ENCODE measurements at places on chromosomes 4 and X.

DNA sequence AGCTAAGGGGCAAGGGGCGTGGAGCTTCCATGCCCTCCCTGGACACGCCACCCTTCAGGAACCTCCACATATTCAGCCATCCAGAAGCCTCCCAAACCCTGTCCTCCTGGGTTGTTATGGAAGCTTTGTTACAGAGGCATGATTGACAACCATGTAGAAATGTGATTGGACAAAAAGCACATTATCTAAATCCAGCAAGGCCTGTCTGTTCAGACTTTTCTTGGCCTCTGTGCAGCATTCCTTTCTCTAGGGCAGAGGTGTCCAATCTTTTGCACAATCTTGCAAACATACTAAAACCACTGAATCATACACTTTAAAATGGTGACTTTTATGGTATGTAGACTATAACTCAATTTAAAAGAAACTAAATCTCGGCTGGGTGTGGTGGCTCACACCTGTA lies 12.7 kb downstream of the STEEP1 start:
- DNase-seq = no peak

GRCh38 chrX:125758819-125759218 lies 407.3 kb downstream of the DCAF12L2 start:
- DNase-seq = no peak

DNA sequence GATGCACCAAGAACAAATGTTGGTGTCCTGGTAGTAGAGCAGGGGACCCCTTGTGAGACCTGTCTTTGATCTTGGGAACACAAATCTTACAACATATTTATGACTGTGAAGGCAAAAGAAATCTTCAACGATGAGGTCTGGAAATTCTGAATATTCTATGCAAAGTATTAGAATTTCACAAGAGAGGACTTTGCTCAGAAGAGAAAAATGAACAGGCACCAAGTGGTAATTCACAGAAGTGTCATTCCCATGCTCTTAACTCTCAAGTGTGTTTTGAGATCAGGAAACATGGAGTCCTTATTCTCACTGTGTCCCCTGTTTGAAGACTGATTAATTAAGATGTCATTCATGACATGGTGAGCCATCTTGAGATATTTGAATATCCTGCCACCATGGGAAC lies 52.5 kb downstream of the COQ2 start:
- no peak for DNase-seq

GRCh38 chr4:4912155-4912554 lies 52.7 kb downstream of the MSX1 start:
- DNase-seq = no peak

DNA sequence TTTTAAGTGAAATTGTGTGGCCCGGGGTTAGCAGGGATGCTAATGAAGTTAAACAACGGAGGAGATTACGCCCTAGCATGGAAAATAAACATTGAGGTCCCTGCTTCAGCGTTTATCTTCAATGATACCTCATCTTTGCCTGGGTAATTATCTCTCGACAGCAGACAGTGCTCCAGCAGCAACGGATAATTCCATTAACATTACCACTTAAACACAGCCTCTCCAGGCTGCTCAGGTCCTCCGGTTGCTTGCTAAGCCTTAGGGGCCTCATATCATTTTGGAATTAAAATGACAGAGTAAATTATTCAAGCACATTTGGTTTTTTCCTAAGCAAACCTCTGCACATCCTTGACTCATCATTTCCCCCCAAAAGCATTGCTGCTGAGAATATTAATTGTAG lies 281.5 kb upstream of the KLF3 start:
- DNase-seq = no peak

GRCh38 chr4:7960790-7961655 lies 21.4 kb upstream of the AFAP1 start:
- DNase-seq = peak; percentile 30

DNA sequence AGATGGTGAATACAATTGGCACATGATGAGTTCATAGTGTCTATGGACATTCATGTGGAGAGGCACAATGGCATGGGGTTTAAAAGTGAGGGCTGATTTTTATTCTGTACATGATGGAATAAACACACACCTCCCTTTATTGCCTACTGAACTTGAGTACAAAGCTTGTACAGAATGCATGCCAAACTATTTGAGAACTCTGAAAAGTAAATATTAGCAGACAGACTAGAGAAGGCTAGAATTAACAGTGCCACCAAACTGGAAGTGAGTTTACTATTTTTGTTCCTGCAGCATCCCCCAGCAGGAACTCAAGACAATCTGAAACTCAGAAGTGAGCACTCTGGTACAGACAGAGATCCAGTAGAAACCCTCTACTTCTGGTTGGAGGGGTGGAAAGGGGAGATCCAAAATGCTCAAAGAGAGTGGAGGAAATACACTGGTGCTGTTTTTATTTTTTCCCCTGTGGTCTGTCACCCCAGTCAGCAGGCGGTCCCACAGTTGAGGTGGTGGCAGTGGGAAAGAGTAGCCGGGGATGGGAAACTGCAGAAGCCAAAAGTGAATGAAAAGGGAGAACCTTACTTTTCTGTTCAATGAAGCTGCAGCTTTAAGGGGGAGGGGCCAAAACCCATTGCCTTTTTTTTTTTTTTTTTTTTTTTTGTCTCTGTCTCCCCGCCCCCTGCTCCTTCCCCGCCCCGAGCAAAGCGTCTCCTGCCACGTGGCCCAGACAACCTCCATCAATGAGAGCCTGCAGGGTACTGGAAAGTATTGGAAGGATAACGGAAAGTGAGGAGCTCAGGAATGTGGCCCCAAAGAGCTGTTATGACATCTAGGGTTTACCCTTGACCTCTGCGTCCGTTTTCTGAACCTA lies 20.5 kb downstream of the AKAP4 start:
- DNase-seq = no peak

DNA sequence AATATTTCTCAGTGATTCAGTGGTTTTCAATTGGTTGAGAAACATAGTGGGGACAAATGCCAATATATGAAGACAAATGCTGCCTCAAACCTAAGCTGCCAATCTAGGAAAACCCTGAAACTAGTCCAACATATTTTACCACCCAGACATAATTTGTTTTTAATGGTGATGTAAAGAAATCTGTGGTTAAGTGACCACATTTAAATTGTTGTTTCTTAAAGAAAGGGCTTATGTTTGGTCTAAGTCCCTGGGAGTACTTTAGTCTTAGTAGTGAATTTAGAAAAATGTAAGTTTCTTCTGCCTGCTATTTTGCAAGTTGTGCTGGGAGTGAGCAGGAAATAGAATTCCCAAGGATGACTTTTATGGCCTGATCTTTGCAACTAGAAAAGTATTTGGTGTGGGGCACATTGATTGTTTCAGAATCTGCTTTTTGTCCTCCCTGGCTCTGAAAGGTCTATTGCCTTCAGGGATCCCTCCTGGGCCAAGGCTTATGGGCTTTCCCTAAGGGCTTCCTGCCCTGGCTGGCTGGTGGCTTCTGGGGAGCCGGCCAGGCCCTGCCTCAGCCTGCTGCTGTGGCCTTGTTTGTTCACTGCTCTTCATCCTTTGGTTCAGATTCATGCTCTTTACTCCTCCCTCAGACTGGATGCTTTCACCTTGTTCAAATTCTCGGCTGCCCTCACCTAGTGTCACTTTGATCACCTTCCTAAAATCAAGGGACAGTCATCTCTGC lies 169.8 kb upstream of the JADE1 start:
- DNase-seq = no peak

GRCh38 chr4:38905652-38906385 lies 38.2 kb downstream of the FAM114A1 start:
- DNase-seq = peak; percentile 35

- no peak for DNase-seq
These were observed 31.1 kb downstream of the TMEM164 start for GRCh38 chrX:110034036-110034435.

GRCh38 chr4:101345596-101346350 lies 1.6 kb downstream of the PPP3CA start:
- DNase-seq = peak; percentile 59
